Astrocyte of the spinal cord (primary cell): ENCODE measurements at places on chromosomes 1 and 21.
A peak's percentile ranks its signal among the peaks of the same experiment; 100 is the strongest.

DNA sequence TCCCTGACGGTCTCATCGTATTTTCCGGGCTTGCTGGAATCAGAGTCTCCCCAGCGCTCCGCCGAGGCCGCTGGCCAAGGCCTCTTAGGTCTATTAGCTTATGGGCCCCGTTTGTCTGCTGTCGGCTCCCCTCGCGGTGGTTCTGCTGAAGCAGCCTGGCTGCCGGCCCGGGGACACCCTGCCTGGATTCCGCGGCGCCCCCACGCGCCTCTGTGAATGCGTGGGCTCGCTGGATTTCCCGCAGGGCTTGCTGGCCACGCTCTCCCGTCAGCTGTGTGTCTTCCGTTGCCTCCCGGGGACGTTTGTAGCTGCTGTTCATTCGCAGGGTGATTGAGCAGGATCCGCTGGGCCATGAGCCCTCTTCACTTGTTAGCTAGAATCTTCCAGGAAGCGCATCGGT, 8.4 kb downstream of the LRRC3 start:
- no peak for DNase-seq

DNA sequence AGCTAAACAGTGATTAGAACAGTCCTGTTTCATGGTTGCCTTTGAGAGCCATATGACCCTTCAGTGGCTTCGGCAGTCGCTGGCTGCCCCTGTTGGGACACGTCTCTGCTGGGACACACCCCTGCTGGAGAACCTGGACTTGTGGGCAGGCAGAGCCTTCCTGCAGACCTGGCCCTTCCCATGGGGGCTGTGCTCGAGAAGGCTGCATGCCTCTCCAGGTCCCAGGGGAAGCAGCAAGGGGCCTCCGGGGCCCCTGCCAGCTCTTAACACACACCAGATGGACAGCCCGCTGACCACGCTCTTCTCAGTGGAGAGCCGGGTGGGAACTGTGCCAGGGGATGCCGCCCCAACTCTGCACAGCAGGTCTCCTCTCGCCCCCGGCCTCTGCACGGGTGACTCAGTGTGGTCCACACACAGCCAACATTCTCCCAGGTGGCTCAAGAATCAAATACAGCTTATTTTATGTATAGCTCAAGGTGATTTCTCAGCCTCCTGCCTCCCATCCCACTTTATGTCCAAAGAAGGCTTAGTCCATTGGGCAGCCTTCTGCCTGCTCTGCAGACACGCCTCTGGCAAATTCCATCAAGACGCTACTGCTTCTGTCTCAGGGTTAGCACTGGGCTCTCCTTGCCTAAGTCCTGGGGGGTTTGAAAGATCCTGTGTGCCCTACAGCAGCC, 450.8 kb downstream of the KIF26B start:
- peak; percentile 93 for DNase-seq

GRCh38 chr1:150150133-150151021, 661 bp downstream of the PLEKHO1 start:
- no peak for DNase-seq

DNA sequence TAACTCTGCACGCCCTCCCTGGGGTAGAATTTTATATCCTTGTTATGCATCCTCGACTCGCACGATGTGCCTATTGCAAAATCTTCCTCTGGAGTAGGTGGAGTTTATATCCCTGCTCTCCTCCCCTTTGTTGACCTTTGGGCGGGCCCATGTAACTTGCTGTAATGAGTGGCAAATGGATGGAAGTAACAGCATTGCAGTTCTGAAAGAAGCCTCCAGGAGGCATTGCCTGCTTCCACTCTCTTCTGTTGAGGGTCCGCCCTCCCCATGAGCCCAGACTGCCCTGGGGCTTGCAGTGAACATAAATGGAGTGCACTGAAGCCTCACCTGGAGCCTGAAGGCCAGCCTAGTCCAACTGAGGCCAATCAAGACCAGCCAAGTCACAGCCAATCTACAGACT, 62.2 kb upstream of the GRIK3 start:
- DNase-seq = no peak

- no peak for DNase-seq
Measured at GRCh38 chr21:44820851-44821250, 3.0 kb upstream of the SUMO3 start.

DNA sequence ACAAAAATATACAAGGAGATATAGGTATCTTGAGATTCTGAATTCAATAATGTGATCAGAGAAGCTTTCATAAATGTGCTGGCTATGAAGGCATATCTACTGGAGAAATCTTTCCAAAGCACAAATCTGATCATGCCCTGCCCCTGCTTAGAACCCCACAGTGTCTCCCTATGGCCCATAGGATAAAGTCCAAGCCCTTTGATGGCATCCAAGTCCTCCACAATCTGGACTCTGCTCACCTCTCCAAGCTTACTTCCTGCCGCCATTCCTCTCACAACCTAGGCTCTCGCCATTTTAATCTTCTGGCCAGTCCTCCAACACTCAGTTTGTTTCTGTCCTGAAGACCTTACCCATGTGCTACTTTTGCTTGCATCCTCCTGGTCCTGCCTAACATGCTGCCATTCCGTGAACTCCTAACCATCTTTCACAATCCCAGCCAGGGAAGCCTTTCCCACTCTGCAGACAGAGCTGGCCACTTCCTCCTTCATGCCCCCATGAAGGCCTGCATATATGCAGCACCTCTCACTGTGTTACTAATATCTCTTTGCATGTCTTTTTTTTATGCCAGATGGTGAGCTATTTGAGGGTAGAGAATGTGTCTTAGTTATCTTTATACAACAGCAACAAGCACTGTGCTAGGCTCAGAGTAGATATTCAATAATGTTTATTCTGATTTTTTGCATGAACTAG, 5.6 kb upstream of the ATP1A1 start:
- no peak for DNase-seq

DNA sequence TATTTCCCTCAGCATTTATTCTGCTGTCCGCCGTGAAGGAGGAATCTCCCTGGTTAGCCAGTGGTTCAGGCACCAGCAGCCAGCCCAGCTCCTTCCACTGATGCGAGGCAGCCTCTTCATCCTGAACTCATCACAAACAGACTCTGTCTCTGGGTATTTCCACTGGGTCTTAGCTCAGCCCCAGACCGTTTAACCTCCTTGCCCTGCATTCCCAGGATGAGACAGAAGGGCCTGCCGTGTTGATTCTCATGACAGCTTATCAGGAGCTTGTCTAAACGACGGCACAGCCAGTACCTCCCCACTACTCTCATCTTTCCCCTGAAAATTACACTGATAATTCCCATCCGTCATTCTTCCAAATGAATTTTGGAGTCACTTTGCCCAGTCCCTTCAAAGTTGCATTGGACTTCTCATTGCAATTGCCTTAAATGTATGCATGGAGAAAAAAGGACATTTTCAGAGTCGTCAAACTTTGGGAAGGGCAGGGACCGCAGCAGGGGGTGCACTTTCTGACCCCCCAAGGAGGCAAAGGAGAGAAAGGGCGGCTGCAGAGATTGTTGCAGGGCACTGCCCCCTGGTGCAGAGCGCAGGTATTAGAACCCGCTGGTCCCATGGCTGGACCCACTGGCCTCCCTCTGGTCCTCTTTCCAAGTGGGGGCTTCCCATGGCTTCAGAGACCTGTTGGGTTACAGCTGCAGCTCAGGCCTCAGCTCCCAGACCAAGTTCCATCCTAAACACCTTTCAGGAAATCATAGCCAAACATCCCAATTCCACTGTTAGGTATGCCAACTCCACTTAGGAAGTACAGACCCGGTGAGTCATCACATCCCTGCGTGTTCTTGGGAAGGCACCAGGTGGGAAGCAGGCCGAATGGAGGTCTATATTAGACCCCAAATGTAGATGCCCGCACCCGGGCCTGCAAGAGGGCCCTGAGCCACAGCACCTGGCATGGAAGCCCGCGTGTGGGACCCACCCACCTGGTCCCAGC, 3.7 kb upstream of the MEGF6 start:
- peak; percentile 6 for DNase-seq

GRCh38 chr21:33135925-33136324, 66.0 kb downstream of the OLIG1 start:
- DNase-seq = no peak

GRCh38 chr21:46409641-46410406, 48.9 kb upstream of the DIP2A start:
- no peak for DNase-seq

GRCh38 chr1:214637722-214638458, 34.9 kb downstream of the CENPF start:
- peak; percentile 71 for DNase-seq
